ENCODE measurements at places on chromosomes 4 and X. TPM values are rescaled to one million over a fixed set of nuclear protein-coding genes. Genes with fewer than 3 reads are reported as not detected.

SPANXD gene
- total RNA-seq, result not detected

SLC16A2 gene
- total RNA-seq, result 8.3 TPM

GRCh38 chr4:118849867-118850487, 14.1 kb upstream of the SEC24D start:
- peak overlapping the region; percentile 38 for H3K4me3 ChIP-seq
- H3K36me3 ChIP-seq, result no peaks in the 10 kb centered on the region
- H3K4me1 ChIP-seq, result peaks cover 5% of the 10 kb centered on the region
- DNase-seq, result no peak

GRCh38 chr4:48699475-48699874, 80.6 kb downstream of the FRYL start:
- H3K4me3 ChIP-seq, result no peak overlapping the region
- no peak overlapping the region for H3K27ac ChIP-seq
- H3K27me3 ChIP-seq, result no peaks in the 10 kb centered on the region
- no peaks in the 10 kb centered on the region for H3K4me1 ChIP-seq

F11 gene
- not detected for total RNA-seq
